ENCODE measurements at places on chromosomes 11 and 22.
A peak's percentile ranks its signal among the peaks of the same experiment; 100 is the strongest.

DNA sequence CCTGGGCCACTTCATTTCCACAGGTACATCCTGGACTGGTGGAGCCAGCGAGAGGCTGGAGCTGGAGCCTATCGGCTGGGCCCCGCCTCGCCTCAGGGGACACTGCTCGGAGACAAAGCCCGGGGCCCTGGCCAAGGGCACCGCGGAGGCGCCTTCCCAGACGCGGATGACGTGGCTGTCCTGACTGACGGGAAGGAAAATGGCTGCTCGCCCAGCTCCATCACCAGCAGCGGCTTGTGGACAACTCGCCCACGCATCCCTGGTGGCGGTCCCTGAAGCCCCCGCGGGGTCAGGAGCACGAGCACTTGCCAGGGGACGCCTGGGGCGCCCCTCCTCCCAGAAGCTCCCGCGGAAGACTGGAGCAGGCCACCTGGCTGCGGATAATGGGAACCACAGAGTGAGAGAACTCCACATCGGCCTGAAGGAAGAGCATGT, 49.6 kb downstream of the CECR2 start:
- no peak for DNase-seq

DNA sequence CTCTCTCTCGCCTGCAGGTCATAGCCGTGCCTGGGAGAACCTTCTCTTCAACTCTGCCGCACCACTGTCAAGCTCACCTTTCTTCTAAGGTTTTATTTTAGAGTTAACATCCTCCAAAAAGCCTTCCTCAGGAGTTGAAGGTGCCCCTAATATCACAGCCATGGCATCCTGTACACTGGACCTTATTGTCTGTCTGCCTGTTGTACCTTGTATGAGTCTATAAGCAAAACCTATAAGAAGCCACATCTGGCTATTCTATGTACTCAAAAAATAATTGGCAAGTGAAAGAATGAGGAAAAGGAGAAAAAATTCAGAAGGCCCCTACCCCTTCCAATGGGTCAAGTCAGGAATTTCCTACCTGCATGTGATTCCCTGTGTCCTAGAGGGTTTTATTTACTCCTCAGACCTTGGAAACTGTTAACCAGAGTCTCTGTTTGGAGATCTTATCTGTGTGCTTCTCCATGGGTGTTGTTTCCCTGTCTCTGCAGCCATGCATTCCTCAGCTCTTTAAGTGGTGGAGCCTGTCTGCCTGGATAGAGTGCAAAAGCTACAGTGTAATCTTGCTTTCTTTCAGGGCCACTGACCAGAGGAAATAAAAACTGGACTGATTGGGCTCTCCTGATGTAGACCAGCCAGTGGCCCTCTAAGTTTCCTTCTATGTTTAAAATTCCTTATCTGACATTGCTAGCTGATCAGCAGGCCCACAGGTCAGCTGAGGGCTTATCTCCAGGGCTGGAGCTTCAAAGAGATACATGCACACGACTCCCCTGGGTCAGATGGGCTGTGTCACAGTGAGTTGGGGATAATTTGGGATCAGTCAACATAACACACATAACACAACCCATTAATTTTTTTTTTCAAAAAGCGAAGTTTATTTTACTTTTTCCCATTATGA, 37.6 kb upstream of the TMEM135 start:
- peak; percentile 19 for DNase-seq

- DNase-seq: peak; percentile 55
These were observed 22.9 kb downstream of the CDKN1C start for GRCh38 chr11:2862395-2863275.

GRCh38 chr11:21564833-21565682, 627.8 kb upstream of the ANO5 start:
- no peak for DNase-seq

DNA sequence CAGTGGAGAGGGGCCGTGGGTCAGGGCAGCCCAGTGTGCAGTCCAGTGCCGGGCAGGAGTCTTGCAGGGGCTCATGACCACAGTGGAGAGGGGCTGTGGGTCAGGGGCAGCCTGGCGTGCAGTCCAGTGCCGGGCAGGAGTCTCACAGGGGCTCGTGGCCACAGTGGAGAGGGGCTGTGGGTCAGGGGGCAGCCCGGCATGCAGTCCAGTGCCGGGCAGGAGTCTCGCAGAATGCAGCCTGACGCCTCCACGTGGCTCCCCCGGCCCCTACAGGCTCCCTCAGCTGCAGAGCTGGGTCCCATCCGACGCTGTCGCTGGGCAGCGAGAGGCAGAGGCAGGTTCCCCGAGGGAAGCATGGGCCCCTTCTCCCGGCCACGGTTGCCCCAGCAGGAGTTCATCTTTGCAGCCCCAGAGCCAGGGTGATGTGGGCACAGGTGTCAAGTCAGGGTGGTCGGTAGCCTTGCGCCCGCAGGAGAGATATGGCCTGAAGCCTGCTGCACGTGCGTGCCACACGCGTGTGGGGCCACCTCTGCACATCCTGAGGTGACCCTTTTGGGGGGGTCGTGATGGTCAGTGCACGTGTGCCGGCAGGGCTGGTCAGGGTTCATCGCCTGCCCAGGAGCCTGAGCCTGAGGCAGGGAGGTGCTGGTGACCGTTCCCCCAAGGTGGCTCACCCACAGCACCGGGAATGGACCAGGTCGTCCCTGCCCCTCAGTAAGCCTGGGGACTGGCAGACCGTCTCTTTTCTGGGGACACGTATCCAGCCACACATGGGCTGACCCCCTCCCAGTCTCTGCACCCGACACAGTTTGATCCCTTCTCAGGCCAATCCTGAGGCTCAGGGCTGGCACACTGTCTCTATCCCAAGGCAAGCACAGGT, 2.9 kb downstream of the IFITM5 start:
- no peak for DNase-seq

GRCh38 chr22:42544686-42545085, 9.1 kb upstream of the SERHL2 start:
- DNase-seq: no peak

GRCh38 chr22:37519268-37520195, at the start of gene CARD10:
TSS of gene CARD10 (minus strand) at chr22:37519415. CDS start at chr22:37519200, 215 bp downstream.
- DNase-seq: peak; percentile 57

DNA sequence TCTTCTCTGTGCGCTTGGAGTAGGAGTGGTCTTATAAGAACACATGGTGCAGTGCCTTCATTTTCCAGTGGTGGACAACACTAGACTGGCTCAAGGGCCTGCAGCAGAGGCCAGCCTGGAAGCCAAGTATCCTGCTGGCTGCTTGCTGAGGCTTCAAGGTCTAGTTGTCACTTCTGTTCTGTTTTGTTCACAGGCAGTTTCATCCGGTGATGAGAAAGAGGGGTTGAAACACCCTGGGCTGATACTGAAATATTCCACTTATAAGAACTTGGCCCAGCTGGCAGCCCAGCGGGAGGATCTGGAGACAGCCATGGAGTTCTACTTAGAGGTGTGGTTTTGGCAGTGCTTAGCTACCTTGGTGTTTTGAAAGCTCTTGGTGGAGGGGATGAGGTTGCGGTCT, 29.8 kb downstream of the CABIN1 start:
- DNase-seq: no peak

- no peak for DNase-seq
These were observed 151.1 kb upstream of the NECTIN1 start for GRCh38 chr11:119880143-119880542.

GRCh38 chr11:102110761-102111010, 439 bp downstream of the YAP1 start:
- peak; percentile 43 for DNase-seq
